ENCODE measurements at places on chromosomes 5 and 9.

DNA sequence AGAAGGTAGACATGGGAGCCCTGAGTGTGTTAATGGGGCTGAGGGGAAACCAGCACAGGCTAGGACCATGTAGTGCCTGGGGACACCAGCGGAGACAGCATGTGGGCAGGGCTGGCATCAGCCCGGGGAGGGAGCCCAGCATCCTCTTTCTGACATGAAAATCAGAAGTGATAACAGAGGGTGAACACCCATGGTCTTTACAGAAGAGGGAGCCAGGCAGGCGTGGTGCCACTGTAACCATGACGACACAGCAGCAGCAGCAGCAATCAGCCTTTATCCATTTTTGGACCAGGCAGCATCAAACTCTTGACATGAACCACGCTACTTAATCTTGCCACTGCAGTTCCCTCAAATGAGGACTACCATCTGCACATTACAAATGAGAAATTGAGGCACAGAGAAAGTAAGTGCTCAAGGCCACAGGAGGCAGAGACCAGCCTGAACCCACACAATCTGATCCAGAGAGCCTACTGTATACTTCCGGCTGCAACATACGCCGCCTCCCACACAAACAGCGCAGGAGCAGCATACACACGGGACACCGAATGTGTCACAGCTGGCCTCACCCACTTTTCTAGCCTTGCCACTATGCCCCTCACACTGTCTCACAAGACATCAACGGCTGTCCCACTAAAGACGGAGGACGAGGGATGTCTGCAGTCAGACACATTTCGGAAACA is 23.8 kb downstream of the CAMSAP1 start:
- DNase-seq, result no peak

DNA sequence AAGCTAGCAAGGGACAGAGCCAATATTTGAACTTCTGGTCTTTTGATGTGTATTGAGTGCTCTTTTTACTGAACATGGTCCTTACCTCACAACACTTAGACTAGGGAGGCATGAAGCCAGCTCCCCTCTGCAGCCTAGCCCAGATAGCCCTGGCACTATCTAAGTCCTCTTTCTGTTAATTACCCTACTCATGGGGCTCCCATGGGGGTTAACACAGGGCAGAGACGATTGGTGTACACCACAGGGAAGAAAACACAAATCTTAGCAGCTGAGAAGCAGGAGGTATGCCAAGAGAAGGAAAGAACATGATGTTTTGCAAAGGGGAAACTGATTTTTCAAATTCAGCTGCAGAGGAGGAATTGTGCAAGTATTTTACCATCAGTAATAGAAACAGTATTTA is 383.8 kb downstream of the TMEM232 start:
- DNase-seq, result no peak

DNA sequence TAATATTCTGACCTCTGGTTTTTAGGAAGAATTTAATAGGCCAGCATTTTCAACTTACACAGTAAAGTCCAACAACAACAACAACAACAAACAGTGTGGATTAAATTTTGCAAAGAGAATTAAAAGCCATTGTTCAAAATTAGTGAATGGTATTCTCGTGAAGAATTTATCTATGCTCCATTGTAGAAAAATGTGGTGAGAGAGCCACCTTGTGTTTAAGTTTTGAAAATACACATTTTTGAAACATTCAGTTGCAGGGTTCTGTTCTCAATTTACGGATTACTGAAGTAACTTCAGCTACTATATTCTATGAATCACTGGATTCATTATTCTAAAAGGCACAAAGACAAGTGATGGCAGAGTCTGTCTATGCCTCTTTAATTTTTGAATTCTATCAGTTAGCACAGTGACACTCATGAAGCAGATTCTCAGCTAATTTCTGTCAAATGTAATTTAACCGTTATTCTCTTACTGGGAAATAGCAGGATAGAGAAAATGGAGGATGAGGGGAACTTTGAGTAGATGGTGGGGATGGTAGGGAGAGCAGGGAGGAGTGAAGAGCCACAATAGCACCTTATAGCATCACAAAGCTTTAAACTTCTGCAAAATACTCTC is 11.0 kb downstream of the CCDC152 start:
- no peak for DNase-seq

DNA sequence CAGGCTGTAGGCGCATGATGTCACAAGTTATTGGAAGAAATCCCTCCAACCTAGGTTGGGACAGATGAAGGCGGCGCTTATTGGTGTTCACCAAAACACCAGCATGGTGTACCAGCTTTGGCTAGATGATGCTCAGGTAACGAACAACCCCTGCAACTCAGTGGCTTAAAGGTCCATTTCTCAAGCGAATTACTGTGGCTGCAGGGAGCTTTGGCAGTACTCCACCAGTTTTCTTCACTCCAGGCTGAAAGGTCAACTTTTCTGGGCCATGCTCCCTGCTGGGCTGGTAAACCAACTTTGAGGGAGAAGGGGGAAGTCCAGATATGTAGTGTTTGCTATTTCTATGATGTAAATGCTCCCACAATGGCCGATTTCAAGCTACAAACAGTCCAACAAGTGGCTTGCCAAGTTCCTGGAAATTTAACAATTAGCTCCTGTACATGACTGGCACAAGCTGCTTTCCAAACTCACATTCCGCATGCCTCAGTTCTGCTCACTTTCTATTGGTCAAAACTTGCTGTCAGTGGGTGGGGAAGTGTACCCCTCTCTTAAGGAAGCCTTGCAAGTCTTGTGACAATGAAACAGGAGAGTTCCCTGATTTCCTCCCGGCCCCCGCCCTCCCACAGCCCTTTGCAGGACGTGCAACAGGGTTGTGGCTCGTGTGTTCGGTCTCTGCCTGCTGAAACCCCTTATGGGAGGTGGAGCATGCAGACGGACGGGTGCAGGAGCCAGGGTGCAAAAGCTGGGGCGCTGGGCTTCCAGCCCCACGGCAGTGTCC is 588 bp upstream of the ZBED3 start:
- no peak for DNase-seq

DNA sequence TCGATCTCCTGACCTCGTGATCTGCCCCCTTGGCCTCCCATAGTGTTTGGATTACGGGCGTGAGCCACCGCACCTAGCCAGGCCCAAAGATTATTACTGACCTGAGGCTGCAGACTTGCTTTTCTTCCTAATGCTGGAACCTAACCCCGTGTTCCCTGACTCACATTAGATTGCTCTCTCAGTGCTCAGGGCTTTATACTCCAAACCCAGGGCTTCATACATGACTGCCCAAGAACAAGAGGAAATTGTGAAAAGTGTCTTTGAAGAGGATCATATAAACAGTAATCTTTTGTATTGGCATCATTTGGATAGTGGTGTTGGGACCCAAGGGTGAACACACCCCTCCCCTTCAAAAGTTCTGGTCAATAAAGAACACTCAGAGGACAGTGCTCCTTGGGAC is 233.3 kb upstream of the TAS2R1 start:
- no peak for DNase-seq

GRCh38 chr9:85344901-85345300 is 396.9 kb downstream of the AGTPBP1 start:
- no peak for DNase-seq

GRCh38 chr5:9523090-9523823 is 22.6 kb downstream of the SEMA5A start:
- no peak for DNase-seq

DNA sequence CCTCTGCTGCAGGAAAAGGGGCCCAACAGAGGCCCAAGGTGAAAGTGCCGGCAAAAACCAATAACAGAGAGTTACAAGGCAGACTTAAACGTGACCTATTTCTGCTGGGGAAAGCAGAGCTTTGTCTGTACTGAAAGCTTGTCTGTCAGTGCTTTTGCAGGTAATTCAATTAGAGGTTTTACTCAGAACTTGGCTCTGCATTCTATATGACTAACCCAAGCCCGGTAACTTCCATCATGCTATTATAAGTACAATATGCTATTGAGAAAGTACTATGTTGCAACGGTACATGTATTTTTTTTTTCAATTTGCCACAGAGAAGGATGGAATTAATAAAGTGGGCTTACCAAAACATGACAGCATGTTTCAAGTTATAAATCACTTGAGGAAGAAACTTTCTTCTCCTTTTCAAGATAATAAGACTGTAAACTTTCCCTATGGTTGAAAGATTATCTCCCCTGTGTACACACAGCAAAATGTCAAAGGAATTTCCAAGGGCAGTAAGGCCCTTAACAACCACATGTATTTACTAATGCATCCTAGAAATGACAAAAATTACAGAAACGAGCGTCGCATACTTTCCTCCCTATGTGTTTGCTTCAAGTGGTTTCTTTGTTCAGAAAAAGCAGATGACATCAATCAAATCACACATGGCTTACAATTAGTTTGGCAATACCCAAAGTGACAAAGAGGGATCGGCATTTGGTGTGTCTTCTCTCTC is 282.4 kb downstream of the EFNA5 start:
- no peak for DNase-seq

- DNase-seq, result no peak
Observed at GRCh38 chr5:132471944-132472343, 18.6 kb downstream of the IRF1 start.

DNA sequence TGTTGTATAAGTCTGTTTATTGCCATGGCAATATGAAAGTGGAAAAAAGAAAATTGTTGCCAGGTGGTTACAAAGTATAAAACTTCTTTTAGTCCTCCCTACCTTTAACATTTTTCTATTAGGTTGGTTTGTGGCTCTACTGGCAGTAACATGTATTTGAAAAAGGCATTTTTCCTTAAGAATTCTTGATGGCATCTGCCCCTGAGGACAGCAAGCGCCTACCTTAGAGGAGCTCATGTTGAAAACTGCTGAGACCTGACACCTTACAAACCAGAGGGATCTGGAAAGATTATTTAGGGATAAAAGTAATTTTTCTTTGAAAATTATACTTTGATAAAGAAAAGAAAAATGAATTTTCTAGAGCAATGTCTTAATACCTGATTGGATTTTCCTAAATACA is 208.1 kb downstream of the CAVIN4 start:
- no peak for DNase-seq

- DNase-seq, result no peak
Observed at GRCh38 chr5:171493646-171494393, 74.4 kb downstream of the FGF18 start.

- no peak for DNase-seq
Observed at GRCh38 chr9:134314039-134314949, 12.0 kb upstream of the RXRA start.

DNA sequence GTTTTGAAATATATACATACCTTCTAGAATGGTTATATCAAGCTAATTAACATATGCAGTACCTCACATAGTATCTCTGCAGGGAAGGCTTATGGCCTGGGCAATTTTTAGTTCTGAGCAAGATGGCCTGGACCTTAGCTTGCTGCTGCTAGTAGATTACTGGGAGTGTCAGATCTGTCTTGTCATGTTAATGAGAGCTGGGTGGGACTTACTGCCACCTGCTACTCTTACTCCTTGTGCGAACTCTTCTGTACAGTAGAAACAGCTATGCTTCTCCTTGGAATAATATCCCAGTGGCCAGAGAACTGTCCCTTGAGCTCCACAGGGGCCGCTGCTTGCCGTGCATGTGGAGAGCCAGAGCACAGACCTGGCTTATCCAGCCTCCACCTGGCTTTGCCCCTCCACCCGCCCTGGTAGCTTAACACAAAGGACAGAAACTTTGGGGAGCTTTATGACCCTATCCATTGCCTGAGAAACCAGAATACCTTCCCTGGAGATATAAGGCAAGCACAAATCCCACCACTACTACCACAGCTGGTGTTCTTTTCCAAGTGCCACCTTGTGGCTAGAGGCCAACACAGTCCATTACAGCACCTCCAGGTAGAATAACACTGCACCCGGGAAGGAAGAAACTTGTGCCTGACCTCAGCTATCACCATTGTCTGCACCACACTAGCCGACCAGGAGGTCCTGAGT is 74.4 kb upstream of the RUSC2 start:
- DNase-seq, result no peak

DNA sequence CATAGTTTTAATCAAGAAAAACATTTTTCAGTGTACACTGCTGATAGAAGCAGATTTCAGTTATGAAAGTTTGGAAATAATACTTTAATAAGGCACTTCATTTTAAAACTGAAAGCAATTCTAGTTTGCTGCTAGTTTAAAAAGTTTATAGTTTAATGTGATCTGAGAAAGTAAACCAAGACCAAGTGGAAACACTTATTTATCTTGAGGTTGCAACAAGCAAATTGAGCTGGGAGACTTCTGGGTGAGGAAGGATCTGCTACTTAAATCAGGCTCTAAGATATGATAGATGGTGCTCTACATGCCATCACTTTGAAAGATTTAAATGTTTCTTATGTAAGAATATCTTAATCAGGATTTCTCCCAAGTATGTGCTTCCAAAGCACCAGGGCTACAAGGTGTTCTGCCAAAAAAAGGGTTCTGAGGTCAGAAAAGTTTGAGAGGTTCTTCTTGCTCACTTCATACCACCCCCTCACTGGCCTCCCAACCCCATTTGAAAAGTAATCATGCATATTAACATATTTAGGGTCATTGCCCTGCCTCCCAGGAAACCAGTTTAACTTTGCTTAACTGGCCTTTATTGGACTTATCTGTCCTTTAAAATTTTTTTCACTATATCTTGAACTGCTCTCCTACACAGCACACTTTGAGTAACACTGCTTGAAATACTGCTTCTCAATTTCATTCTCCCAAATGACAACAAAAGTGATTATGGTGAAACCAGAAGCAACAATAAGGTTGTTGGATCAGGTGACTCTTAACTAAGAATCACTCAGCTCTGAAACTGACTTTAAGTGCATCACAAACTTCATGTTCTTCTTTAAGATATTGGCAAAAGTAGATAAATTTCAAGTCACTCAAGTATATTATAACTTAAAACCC is 15.5 kb downstream of the SLC44A1 start:
- no peak for DNase-seq

DNA sequence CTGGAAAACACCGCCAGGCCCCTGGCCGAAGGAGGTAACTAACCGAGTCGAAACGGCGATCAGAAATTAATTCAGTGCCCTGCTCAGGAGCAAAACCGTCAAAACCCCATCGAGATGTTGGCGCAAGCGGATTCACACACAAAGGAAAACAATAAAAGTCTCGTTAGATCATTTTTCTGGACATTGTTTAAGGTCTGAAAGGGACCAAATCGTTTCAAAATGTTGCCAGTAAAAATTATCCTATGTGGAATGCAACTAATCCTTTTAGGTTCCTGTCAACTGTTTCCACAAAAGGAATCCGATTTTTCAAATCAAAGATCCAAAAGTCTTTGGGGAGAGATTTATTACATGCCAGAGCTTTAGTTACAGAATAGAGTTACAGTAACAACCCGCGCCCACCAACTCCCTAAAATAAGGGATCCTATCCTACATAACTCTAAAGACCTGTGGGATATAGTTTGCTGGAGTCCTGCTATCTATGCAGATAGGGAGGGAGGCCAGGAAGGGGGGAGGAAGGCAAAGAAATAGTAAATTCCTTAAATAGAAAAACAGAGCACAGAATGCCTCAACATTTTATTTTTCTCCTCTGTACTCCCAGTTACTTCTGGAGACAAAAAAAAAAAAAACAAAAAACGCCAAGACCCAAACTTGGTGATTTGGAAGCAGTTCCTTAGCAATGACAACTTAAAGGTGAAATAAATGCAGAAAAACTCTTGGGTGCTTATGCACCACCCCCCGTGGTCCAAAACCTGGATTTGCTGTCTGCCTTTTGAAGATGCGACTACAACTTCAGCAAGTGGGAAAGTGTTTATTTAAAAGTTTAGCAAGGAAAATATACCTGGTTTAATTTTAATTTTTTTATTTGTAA is 10.6 kb downstream of the FOXD1 start:
- DNase-seq, result no peak

All from activated naive CD4-positive, alpha-beta T cell (primary cell).